ENCODE measurements at places on chromosomes 5 and 9.

GRCh38 chr9:111953444-111953843 is 56.8 kb downstream of the UGCG start:
- DNase-seq = no peak

DNA sequence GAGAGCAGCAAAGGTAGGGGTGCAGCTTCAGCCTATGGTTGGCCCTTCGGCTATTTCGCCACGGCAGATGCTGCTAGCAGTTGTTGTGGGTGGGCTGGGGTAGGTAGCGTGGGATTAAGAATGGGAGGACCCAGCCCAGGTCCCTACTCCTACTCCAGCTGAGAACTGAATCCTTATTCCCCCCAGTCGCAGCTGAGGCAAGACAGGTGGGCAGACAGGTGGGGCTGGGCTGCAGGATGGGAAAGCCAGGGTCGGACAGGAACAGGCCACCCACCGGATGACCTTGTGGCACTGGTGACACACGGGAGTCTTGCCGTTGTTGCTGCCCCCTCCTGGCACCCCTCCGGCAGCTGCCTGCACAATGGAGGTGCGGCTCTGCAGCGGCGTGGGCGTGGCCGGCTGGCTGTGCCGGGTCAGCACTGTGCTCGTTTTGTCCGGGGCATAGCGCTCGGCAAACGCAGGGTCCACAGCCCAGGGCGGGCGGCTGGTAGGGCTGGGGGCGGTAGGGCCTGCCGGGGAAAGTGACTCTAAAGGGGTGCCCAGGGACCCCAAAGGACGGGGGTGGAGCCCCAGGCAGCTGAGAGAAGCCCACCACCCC is 8.2 kb downstream of the PDLIM7 start:
- DNase-seq = no peak

- no peak for DNase-seq
These were observed 70.0 kb downstream of the DMAC1 start for GRCh38 chr9:7729371-7730163.

DNA sequence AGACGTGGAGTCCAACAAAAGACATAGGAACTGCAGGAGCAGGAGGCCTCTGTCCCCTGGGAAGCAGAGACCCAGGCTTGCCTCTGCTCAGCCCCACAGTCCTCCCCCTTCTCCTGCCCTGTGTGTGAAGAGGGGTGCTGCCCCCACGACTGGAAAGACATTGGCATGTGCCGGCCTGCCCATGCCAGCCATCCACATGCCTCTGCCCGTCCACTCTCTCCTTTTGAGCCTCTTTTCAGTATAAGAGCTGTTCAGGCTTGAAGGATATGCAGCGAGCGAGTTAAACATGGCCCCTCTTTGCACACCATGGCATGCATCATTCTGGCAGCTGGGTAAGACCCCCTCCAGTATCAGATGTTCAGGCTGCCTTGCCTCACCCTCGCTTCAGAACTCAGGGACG is 159.7 kb upstream of the OTULINL start:
- no peak for DNase-seq

DNA sequence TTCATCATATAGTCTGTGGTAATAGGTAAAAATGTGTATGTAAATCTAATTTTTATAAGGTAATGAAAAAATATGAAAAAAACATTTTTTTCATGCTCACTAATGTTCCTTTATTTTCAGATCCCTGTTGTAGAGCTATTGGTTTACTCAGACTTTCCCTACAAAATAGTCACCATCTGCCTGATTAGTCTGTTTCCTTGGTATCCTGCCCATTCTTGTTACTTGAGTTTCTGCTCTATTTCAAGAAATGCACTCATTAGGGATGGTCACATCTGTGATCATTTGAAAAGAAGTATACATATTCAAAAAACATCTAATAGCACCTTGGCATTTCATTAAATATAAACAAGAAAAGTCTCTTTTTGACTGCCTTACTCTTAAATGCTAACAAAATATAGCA is 21.6 kb upstream of the RASA1 start:
- DNase-seq = no peak

- DNase-seq = no peak
These were observed 52.8 kb upstream of the LRRTM2 start for GRCh38 chr5:138927979-138928378.

- no peak for DNase-seq
These were observed 485.7 kb downstream of the CSNK1G3 start for GRCh38 chr5:123997462-123998215.

GRCh38 chr5:103587185-103587748 is 24.7 kb upstream of the NUDT12 start:
- DNase-seq = no peak

DNA sequence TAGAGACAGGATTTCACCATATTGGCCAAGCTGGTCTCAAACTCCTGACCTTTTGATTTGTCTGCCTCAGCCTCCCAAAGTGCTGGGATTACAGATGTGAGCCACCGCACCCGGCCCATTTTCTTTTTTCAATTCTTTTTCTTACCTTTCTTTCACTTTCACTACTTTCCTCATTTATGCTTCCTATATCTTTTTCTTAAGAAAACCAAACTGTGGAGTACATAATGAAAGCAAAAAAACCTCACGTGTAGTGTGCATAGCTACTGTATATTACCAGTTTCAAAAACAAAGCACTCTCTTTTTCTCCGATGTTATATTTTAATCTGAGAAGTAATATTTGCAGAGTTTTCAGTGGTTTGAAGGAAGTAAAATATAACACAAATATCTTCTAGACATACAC is 8.0 kb upstream of the CAST start:
- DNase-seq = no peak

GRCh38 chr9:135283671-135284070 is 195.9 kb upstream of the PPP1R26 start:
- no peak for DNase-seq

GRCh38 chr5:143002459-143003327 is 232.5 kb downstream of the ARHGAP26 start:
- DNase-seq = peak; percentile 83

DNA sequence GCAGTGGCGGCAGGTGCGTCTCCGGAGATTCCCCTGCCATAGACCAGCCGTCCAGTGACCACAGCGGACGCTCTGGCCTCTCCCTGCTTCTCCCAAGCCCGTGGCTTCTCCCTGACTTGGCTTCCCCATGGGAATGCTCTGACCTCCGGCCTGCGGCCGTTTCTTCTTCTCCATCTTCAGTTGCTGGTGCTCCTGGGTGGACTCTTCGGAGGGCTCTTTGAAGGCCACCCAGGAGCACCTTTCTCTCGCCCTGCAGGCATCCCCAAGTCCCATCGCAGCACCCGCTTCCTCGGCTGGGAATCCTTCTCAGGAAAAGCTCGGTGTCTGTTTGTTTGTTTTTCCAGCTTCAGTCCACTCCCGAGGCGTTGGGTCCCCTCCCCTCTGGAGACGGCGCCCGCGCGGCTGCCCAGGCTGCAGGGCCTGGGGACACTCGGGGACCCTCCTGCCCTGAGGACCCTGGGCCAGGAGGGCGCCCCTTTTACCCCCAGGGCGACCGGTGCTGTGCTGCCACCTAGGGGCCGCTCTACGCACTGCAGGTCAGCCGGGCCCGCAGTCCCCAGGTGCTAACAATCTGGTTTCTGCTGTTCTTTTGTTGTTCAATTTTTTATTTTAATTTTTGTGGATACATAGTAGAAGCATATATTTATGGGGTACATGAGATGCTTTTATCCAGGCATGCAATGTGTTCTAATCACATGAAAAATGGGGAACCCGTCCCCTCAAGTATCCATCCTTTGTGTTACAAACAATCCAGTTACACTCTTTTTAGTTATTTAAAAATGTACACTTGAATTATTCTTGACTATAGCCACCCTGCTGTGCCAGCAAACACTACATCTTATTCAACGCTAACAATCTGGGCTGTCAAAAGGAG is 197.9 kb upstream of the ADAMTS16 start:
- DNase-seq = no peak

- no peak for DNase-seq
These were observed 267.1 kb downstream of the GADD45G start for GRCh38 chr9:89871871-89872331.

- no peak for DNase-seq
These were observed 151.1 kb upstream of the APC start for GRCh38 chr5:112586596-112587062.

DNA sequence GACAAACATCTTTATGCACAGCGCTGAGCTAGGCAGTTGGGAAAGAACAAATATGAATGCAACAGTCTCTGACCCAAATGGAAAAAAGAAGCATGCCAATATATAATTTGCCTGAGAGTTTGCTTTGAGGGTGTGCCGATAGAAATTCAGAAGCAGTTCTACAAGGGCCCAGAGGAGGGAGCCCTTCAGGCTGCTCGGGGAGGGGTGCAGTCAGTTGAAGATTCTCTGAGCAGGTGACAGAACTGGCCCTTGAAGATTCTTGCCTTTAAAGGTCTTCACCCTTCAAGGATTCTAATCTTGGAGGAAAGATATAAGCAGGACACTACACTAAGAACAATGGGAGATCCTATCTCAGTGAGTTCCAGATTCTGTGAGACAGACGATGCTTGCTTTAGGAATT is 3.7 kb upstream of the PAPPA start:
- DNase-seq = no peak

DNA sequence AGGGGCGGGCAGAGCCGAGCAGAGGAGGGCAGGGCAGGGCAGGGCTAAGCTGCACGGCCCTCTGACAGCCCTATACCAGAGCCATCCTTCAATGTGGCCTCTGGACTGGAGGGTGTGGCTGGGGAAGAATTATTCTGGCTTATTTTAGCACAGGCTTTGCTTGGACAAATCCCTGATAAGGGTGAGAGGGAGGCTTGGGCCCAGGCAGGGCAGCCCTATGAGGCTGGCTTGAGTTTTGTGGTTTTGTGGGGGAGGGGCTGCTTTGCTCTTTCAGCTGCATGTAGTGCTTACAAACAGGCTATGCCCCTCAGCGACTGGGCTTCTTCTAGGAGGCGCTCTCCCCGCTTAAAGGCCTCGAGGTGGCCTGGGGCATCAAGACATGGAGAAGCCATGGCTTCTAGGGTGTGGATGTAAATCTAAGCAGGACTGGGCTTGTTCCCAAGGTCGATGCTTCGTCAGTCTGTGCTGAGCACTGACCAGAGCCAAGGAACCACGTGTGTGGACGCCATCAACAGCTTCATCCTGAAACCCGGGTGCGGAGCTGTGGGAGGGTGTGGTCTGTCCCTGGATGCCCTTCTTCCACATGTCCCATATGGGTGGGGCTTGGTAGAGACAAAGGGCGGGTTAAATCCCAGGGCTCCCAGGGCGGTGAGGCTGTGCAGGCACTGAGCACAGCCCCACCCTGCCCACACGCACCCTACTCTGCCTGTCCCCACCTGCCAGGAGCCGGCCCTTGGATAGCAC is 45.7 kb upstream of the IPPK start:
- DNase-seq = no peak

GRCh38 chr5:75677607-75678006 is 39.6 kb downstream of the POC5 start:
- no peak for DNase-seq
